Osteocyte (in vitro differentiated cells): ENCODE measurements at places on chromosomes 6 and 20.

- no peak for DNase-seq
Measured at GRCh38 chr20:8757146-8757545, 311.7 kb upstream of the PLCB4 start.

- DNase-seq, result no peak
Measured at GRCh38 chr6:63923139-63923739, 287.6 kb downstream of the PHF3 start.

DNA sequence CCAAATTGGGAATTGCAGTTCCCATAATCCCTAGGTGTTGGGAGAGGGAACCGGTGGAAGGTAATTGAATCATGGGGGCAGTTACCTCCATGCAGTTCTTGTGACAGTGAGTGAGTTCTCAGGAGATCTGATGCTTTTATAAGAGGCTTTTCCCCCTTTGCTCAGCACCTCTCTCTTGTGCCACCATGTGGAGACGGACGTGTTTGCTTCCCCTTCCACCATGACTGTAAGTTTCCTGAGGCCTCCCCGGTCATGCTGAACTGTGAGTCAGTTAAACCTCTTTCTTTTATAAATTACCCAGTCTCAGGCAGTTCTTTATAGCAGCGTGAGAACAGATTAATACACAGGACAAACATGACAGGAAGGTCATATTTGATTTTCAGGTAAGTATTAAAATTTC is 25.3 kb upstream of the HECA start:
- DNase-seq, result no peak

GRCh38 chr20:46772901-46773300 is 63.5 kb downstream of the SLC2A10 start:
- DNase-seq, result no peak

DNA sequence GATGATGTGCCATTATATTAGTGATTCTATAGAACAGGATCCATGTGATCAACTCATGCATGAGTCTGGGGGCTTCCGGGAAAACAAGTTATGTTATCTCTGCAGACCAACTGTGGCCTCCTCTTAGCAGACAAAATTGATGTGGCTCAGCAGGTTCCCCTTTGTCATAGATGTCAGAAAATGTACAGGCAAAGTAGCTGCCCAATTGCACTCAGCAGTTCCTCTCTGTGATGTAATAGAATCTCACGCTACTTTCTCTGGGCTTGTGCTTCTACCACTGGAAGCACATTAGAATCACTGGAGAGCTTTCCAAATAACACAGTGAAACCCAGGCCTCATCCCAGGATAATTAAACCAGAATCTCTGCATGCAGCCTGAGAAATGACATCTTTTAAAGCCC is 253.1 kb downstream of the SLC24A3 start:
- DNase-seq, result peak; percentile 34

GRCh38 chr6:144144996-144145395 is 5.3 kb upstream of the STX11 start:
- DNase-seq, result no peak
